CD8-positive, alpha-beta T cell (primary cell): ENCODE measurements at places on chromosomes 3 and 15.
A peak's percentile ranks its signal among the peaks of the same experiment; 100 is the strongest.

GRCh38 chr15:42836251-42836650 lies 84.3 kb downstream of the TTBK2 start:
- DNase-seq: no peak

DNA sequence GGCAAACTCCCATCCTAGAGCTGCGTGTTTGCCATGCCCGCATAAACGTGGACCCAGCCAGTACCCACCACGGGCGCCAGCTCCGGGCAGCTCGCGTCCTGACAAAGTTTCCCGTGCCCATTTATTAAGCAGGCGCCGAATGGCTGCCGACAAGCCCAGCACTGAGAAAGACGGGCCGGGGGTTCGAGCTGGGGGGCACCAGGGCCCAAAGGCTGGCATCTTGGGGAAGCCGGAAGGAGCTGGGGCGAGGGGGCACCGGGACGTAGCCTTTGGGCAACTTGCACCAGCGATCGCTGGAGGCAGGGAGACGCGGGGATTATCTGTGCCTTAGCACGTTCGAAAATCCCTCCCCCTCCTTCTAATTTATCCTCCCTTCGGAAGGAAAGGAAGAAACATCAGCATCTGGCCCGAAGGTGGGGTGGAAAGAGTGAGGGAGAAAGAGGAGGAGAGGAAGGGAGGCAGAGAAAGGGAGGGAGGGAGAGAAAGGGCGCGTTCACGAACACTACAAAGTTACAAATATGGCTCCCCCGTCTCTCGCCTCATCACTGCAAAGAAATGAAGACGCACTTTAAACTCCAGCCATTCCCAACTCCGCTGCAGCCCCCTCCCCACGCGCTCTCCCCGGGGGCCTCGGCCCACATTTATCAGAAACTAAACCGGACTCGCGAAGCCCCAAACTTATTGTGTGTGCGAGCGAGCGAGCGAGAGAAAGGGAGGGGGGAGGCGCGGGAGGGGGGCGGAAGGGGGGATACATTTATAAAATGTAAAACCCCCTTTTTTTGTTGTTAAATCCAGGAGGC lies 1.0 kb downstream of the ANP32A start:
- DNase-seq: peak; percentile 30

- DNase-seq: no peak
Measured at GRCh38 chr15:60005352-60006202, 1.5 kb downstream of the FOXB1 start.

DNA sequence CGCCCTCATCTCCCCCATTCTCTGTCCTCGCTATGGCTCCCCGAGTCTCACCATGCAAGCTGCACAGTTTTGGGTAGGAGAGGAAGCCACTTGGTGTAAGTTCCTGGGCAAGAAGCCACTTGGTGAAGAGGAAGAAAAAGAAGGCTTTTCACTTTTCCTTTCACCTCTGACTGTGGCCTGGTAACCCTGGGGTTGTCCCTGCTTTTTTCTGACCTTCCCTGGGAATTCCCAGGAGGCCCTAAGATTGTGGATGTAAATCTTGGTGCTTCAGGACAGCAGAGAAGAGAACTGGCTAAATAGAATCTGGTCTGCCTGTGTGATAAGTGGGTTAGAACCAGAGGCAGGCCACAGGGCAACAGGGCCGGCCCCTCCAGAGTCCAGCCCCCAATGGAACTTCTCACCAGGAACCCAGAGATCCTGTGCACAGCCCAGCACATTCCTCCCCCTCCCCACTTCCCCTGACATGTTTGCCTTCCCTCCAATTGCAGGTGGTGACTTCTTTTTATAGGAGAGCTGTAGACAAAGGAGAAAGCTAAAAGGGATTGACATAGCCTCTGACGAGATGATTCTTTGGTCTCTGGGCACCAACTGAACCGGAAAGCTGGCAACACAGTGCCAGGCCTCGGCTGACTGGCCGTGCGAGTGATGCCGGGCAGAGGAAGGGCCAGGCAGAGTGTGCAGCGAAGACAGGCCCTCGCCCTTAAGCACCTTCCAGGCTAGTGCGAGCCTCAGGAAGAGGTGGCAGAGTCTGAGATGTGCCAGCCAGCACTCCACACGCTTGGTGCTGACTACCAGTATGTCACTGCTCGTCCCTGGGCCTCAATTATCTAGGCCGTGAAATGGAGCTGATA lies 19.4 kb upstream of the SKOR1 start:
- no peak for DNase-seq
